ENCODE measurements at places on chromosomes 2 and 18.

GRCh38 chr18:58784601-58785137 is 80.0 kb upstream of the ZNF532 start:
- no peak for DNase-seq

DNA sequence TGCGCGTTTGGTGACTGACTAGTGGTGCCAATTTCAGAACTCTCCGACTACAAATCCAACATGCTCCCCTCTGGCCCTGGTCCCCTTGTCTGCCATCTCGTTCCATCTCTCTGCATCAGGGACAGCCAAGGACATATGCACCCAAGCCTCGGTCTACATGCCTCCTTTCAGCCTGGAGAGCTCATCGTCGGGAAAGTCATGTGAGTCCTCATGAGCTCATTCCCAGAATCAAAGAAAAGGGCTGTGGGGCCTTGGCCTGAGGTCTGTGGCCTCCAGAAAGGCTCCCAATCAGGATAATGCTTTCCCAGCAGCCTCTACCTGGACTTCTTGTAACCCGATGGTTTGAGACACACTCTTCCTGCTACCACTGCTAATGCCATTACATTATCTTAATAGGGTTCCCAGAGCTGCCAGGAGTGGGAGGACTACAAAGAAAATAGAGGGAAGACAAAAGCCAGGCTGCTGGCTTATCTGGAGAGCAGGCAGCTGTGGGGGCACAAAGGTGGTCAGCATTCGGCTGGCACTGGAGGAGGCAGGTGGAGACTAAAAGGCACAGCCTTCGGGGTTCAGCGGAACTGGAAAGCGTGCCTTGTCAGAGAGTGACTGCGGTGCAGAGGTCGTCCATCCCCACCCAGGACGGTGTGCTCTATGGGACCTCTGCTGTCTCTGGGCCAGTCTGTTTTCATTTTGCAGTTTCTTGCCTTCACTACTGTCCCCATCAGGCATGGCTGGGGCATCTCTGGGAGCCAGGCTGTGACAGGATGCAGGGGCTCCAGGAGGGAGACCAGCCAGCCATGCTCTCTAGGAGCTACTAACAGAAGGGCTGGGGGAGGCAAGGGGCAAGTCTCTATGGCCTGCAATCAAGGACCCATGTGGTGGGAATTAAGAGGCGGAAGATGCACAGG is 104.4 kb upstream of the SMAD2 start:
- DNase-seq: no peak

GRCh38 chr2:130160131-130160530 is 15.2 kb upstream of the CCDC74B start:
- DNase-seq: no peak

GRCh38 chr18:73462092-73462491 is 594.3 kb upstream of the NETO1 start:
- no peak for DNase-seq

- DNase-seq: no peak
These were observed 435.9 kb downstream of the TSN start for GRCh38 chr2:122191331-122191730.

- no peak for DNase-seq
These were observed 1.2 kb downstream of the SLC39A6 start for GRCh38 chr18:36127836-36128529.

DNA sequence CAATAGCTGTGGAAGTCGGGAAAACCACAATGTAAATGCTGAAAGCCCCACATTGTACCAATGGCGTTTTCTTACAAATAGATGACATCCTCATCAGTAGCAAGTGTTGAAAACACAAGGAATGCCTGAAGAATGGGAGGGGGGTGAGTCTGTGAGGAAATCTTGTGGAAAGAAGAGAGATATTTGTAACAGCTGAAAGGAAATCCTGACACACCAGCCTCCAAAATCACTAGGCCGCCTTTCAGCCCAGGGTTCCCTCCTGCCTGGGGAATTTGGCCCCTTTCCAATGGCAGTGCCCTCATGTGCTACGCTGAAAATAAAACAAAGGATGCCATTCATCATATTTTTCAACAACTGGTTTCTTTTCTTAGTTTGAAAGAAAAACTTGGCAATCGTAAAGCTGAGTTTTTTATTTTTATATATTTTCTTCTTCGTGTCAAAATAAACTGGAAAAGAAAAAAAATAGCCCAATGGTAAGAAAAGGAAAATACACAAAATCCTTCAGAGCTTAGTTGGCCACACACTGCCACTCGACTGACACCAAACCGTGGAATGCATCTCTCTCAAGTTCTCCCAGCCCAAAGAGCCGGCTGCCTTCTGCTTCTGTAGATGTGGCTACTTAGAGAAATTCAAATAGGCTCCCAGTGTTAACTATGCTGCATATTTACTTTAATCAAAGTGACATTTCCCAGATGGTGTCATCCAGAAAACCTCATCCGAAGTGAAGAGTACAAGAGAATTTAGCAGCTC is 52.0 kb downstream of the FTCDNL1 start:
- DNase-seq: peak; percentile 68
